ENCODE measurements at places on chromosomes 4 and X.

GRCh38 chr4:77395481-77395880 lies 210.1 kb upstream of the CXCL13 start:
- H3K27me3 ChIP-seq = no peaks in the 10 kb centered on the region
- H3K4me1 ChIP-seq = no peaks in the 10 kb centered on the region
- no peak overlapping the region for H3K4me3 ChIP-seq
- no peaks in the 10 kb centered on the region for H3K36me3 ChIP-seq
- DNase-seq = no peak

- no peaks in the 10 kb centered on the region for H3K36me3 ChIP-seq
- no peak for DNase-seq
- no peaks in the 10 kb centered on the region for H3K27me3 ChIP-seq
- H3K27ac ChIP-seq = no peak overlapping the region
- H3K4me1 ChIP-seq = no peaks in the 10 kb centered on the region
These were observed 83.1 kb upstream of the SPIN4 start for GRCh38 chrX:63434206-63434605.

DNA sequence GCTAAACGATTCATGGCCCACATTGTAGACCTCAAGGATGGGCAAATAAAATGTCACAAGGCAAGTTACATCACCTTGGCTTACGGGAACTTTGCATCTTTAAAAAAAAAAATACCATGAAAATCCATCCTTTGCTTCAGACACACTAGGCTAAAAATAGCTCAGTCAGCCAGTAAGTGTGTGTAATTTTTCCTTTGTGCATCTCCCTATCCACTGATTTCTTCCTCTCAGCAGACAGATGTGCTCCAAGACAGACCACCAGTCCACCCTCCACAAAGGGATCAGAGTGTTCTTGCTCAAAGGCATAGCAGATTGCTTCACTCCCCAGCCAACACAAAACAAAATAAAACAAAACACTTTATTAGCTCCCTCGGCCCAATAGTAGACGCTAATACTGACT lies 14.6 kb downstream of the LDB2 start:
- H3K36me3 ChIP-seq = no peaks in the 10 kb centered on the region
- no peaks in the 10 kb centered on the region for H3K4me1 ChIP-seq
- H3K27me3 ChIP-seq = no peaks in the 10 kb centered on the region
- H3K27ac ChIP-seq = no peak overlapping the region

GRCh38 chrX:112851161-112851779 lies 10.6 kb upstream of the AMOT start:
- no peaks in the 10 kb centered on the region for H3K27me3 ChIP-seq
- no peaks in the 10 kb centered on the region for H3K36me3 ChIP-seq
- H3K4me3 ChIP-seq = no peak overlapping the region
- no peak overlapping the region for H3K27ac ChIP-seq
- no peaks in the 10 kb centered on the region for H3K4me1 ChIP-seq
- DNase-seq = no peak

- DNase-seq = no peak
- no peaks in the 10 kb centered on the region for H3K4me1 ChIP-seq
- H3K4me3 ChIP-seq = no peak overlapping the region
These were observed 200.0 kb upstream of the MAOA start for GRCh38 chrX:43456063-43456462.

Data from thoracic aorta (tissue), 2 donors.